Mesothelial cell of epicardium (in vitro differentiated cells): ENCODE measurements at places on chromosomes 2 and 18.

DNA sequence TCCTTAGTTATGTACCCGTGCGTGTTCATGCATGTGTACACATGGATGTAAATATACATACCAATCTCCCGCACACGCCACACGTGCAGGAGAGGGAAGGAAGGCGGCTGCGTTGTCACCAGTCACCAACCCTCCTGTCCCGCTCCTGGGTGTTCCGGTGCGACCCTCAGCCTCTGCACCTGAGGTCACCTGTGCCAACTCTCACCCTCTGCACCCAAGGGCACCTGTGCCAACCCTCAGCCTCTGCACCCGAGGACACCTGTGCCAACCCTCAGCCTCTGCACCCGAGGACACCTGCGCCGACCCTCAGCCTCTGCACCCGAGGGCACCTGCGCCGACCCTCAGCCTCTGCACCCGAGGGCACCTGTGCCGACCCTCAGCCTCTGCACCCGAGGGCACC lies 192.8 kb upstream of the SALL3 start:
- DNase-seq, result no peak

- no peak for DNase-seq
Observed at GRCh38 chr2:127531221-127531648, 4.2 kb upstream of the MYO7B start.

- peak; percentile 34 for DNase-seq
Observed at GRCh38 chr18:24397131-24397693, 412 bp downstream of the OSBPL1A start.

GRCh38 chr2:45889053-45889452 lies 237.6 kb downstream of the PRKCE start:
- no peak for DNase-seq

GRCh38 chr2:9287400-9288045 lies 80.9 kb downstream of the ASAP2 start:
- no peak for DNase-seq

DNA sequence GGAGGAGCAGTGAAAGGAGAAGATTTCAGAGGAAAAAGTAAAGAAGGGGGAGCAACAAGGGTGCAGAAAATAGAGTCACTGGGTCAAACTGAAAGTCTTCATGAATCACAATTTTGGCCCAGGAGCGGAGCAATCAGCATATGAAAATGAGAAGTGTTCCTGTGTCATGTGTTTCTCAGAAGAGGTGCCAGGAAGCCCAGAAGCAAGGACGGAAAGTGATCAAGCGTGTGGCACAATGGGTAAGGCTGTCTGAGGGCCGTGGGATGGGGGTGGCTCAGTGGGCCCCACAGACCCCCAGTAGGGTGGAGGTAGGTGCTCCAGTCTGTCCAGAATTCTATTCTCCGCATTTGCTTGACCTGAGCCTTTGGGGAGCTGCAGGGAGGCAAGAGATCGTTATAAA lies 44.2 kb downstream of the SP140 start:
- no peak for DNase-seq

- DNase-seq, result no peak
Observed at GRCh38 chr2:235745597-235745996, 251.8 kb downstream of the AGAP1 start.

DNA sequence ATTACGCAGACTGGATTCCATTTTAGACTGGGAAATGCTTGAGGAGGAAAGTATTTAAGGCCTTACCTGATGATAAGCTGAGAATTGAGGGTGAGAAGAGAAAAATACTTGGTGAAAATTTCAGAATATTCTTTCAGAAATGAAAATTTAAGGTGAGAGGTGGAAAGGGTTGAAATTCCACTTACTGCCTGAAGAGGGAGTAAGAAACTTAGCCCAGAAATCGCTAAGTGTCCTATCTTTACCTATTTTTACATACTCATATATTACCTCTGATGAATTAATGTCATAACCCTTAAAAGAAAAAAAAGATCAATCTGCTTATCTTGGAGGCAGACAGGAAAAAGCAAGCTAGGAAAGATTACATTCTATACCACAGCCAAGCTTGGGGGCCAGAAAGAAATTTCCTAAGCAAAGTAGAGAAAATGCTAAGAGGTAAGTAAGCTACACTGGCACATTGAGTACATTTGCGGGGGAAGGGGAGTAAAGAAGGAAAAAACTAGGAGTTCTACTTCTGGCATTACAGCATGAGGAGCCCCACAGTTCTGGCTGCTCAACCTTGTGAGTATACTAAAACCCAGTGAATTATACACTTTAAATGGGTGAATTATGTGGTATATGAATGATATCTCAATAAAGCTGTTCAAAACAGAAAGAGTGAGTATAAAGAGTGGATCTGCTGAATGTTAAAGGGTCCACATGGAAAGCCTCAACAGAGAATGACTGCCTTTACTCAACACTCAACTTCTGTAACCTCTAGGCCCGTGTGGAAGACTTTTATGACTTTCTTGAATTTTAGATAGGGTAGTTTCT lies 33.8 kb downstream of the SMC6 start:
- no peak for DNase-seq

GRCh38 chr18:10559553-10560451 lies 34.0 kb downstream of the NAPG start:
- DNase-seq, result no peak

- no peak for DNase-seq
Observed at GRCh38 chr2:73350035-73350691, 35.5 kb upstream of the ALMS1 start.

- DNase-seq, result no peak
Observed at GRCh38 chr18:26473672-26474071, 74.7 kb downstream of the KCTD1 start.

DNA sequence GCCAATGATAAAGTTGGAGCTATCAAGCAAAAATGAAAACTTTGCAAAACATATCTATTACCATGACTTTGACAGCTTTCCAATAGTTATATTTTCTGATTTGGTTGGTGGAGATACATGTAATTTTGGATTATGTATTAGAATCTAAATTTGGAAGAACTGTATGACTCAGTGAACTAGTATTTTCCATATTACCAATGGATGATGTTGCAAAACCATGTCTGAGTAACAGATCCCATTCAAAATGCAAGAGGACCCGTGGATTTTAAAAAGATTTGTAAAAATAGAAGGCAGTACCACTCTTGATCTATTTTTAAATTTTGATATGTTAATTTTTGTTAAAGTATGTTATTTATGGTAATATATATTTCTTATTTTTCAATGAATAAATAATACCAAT lies 83.0 kb downstream of the TAF4B start:
- no peak for DNase-seq

DNA sequence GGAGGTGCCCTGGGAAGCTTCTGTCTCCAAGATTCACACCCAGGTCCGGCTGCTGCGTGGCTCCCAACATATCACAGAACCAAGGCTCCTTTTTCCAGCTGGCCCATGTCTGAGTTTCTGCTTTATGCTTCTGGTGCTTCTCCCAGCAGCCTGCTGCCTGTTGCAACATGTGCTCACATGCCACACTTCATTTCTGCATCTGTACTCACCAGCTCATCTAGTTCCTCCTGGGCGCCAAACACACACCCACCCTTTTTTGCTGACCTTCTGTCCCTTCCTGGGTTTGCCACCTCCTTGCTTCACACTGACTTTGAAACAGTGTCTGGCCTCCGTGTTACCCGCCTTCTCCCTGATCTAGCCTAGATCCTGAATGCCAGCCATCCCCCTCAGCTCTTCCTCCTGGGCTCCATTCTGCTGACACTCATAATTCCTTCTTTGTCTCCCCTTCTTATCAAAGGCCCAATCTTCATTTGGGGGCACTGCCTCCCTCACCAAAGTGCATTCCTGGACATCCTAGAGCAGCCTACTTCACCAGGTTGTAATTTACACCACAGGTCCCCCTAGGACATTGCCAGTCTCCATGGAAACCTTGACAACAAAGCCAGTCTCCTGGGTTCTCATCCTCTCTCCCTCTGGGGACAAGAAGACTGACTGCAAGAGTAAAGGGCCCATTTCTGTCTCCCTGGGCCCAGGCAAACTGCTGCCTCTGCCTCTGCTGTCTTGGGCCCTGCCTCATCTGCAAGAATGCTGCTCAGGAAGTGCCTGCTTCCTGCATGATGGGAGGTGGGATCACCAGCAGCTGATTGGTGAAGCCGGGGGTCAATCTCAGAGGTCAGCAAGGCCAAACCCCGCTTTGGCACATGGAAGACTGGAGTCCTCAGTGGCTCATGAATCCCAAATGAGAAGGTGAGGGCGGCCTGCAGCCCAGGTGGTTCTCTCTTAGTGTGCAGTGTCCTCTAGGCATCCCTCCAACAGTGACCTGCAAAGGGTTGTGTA lies 13.9 kb upstream of the PROM2 start:
- no peak for DNase-seq

- no peak for DNase-seq
Observed at GRCh38 chr18:39788383-39788782, 2166.7 kb upstream of the PIK3C3 start.

DNA sequence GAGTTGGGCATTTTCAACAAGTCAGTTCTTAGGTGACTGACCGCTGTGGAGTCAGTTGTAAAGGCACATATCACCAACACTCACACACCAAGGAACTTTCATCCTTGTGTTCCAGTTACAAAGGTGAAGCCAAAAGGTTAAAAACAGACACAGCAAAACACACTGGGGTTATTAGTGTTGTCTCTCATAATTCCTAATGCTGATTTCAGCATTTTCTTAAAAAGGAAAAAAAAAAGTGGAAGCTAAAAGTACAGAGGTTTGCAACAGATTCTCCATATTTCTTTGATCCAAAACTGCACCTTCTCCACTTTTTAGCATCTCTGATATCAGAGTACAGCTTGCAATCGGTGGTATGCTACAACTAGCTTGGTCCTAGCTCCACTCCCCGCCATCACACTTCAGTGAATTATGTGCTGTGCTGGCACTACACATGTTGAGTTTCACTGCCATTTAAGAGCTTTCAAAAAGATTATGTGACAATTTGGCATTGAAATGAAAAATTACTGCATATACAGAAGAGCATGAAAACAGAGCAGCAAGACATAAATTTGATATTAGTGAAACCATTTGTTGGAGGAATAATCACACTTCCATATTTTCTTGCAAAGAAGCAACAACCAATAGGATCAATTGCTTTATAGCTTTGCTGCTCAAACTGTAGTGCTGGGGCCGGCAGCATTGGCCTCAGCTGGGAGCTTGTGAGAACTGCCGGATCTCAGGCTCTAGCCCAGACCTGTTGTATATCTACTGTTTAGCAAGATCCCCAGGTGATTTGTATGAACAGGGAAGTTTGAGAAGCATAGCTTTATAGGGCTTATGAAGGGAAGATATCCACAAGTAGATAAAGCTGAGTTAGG lies 62.3 kb upstream of the DAPL1 start:
- no peak for DNase-seq

DNA sequence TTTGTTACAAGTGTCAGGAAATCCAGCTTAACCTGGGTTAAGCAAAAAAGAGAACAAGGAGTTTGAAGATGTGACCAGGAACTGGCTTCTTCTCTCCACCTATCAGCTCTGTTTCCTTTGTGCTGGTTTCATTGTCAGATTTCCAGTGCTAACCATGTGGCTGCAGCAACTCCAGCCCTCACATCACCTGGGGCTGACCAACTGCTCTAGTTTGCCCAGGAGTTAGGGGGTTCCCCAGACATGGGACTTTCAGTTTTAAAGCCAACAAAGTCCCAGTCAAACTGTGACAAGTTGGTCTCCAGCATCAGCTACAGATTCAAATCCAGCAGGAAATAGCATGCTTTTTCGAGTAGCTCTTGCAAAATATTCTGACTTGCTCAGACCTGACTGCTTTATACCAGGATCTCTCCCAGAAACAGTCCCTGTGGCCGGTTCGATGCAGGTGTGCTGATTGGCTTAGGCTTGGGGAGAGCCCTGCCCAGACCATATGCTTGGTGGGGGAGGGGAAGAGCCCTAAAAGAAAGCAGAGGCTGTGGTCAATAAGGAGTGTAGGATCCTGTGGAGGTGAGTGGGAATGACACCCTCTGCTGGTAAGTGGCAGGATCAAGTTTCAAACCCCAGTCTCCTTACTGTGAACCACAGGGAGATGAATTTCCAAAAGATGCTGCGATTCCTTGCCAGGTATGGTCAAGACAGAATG lies 49.5 kb downstream of the KCNE4 start:
- DNase-seq, result no peak

DNA sequence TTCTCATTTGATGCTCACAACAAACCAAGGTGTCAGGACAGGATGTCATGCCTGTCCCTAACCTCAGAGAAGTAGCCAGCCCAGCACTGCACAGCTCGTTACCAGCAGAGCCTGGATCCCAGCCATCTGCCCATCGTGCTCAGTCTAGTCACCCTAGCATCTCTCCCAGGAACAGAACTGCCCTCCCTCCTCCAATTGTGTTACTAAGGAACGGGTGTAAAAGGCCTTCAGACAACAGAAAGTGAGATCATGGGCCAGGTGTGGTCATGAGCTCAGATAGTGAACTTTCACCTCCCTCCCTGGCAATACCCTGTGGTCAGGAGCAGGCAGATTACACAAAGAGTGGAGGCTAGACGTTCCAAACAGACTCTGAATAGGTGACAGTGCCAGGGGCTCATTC lies 111.8 kb upstream of the PPP1CB start:
- no peak for DNase-seq

GRCh38 chr2:226963528-226963927 lies 127.7 kb downstream of the RHBDD1 start:
- no peak for DNase-seq

GRCh38 chr2:177326005-177326404 lies 61.5 kb upstream of the NFE2L2 start:
- DNase-seq, result no peak

DNA sequence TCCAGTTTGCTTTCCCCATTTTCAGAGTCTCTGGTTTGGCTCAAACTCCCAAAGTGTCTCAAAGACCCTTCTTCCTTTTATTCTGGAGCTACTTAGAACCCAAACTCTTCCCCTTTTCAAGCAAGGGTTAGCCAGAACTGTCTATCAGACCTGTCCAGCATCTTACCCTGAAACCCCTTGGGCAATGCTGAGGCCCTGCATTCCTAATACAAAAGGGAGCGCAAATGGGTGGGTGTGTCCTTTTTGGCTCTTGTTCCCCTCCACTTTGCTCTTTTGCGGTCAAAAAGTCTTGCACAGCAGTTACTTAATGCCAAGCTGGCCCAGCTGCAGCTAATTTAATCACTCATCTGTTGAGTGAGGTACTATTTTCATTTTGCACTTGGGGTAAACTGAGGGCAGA lies 231.2 kb upstream of the FOSL2 start:
- no peak for DNase-seq

DNA sequence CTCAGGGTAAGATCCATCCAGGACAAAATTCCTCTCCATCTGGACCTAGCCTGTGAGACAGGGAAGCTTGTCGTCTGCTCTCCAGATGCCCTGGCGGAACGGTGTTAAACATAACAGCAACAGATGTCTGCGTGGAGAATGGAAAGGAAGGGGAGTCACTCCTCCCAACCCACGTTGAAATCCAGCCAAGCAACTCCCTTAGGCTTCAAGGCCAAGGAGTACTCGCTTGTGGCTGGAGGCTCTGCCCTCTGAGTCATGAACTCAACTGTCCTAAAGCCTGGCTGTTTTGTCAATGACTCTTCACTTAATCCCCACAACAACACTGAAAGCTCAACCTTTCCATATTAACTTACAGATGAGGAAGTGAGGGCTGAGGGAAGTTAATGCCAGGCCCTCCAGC lies 42.2 kb downstream of the TPO start:
- DNase-seq, result no peak

GRCh38 chr2:60368456-60368855 lies 185.0 kb downstream of the BCL11A start:
- DNase-seq, result no peak
